ENCODE measurements at places on chromosomes 11 and 22.

- no peak for DNase-seq
Measured at GRCh38 chr11:128323381-128323780, 264.0 kb downstream of the ETS1 start.

- DNase-seq, result no peak
Measured at GRCh38 chr11:76167590-76167989, 38.7 kb downstream of the WNT11 start.

DNA sequence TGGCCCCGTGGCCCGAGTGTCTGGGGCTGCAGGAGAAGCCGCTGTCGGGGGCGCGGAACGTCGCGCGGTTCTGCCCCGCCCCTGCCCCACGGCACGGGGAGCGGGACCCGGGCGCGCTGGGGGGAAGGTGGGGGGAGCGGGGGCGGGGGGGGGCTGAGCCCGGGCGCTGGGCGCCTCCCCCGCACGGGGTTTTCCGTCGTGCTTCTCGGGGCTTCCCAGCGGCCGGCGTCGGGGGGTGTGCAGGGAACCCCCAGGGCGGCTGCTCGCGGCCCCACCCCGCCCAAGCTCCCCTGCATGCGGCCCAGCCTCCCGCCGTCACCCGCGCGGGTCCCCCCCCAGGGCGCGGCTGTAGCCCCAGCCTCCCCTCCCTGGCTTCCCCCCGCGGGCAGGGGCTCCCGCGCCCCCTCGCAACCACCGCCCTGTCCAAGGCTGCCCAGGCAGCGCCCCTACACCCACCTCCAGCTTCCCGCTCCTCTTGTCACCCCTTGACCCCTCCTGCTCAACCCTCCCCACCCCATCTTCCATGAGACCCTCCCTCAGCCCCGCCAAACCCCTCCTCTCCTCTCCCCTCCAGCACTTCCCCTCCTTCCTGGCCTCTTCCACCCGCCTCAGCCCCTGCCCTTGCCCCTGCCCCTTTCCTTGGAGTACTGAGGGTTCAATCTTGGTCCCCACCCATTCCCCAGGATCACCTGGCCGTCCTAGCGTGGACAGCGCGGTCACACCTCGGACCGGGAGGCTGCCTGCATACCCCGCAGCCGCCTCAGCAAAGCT, 1.7 kb downstream of the IL17REL start:
- DNase-seq, result no peak

DNA sequence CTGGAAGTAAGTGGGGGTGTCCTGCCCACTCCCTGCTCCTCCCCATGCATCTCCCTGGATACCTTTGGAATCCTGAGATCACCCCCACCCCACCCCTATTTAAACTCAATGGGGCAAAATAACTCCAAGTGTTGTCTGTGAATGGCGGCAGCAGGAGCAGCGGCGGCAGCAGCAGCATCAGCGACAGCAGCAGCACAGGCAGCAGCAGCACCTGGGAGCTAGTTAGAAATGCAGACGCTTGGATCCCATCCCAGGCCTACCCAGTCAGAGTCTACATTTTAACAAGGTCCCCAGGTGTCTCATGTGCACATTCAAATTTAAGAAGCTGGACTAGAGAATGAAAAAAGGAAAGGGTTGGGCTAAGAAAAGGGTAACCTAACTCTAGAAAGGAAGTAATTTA, 82.6 kb downstream of the SEZ6L start:
- no peak for DNase-seq

DNA sequence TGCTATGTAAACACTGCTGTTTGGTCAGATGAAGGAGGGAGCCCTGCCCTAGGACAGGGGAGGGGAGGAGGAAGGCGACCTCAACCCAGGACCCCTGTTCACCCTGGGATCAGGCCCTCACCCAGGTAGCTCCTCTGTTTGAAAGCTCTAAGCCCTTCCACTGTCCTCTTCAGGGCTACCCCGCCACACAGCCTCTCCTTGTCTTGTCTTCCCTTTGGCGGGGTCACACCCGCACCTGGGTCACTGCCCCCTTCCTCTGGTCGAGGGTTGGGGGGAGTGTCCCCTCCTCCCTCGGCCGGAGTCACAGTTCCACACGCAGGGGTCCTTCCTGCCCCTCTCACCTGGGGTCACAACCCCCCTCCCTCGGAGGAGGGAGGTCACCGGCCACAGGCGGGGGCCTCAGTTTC, 463 bp upstream of the PTPMT1 start:
- DNase-seq, result no peak

DNA sequence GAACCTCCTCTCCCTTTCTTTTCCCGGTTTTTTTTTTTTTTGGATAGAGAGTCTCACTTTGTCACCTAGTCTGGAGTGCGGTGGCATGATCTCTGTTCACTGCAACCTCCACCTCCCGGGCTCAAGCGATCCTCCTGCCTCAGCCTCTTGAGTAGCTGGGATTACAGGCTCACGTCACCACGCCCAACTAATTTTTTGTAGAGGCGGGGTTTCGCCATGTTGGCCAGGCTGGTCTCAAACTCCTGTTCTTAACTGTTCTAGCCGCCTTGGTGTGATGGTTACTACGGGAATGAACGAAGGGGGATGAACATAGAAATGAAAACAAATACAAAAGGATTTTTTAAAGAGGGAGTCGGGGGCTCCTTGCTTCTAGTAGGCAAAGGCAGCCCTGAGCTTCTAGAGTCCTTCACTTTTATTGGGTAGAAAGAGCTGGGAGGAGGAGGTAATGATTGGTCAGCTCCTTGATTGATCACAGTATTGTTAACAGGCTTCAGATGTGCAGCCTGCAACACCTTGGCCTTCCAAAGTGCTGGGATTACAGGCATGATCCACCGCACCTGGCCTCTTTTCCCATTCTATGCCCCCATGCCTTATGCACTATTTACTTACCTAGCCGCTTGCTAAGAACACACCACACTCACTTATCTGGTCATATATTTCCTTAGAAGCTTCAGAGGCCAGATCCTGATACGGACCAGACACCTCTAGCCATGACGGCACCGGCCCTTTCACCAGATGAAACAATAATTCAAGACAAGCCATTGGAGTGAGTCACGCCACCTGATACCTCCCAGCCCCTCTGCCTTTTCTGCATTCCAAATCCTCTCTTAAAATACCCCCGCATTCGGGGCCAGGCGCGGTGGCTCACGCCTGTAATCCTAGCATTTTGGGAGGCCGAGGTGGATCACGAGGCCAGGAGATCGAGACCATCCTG, 20.7 kb downstream of the SUSD2 start:
- no peak for DNase-seq

GRCh38 chr11:63915961-63916836, 765 bp downstream of the RCOR2 start:
- no peak for DNase-seq

- no peak for DNase-seq
Measured at GRCh38 chr22:24843048-24843447, 37.0 kb downstream of the SGSM1 start.

- DNase-seq, result no peak
Measured at GRCh38 chr11:121374286-121374985, 77.7 kb upstream of the SORL1 start.

DNA sequence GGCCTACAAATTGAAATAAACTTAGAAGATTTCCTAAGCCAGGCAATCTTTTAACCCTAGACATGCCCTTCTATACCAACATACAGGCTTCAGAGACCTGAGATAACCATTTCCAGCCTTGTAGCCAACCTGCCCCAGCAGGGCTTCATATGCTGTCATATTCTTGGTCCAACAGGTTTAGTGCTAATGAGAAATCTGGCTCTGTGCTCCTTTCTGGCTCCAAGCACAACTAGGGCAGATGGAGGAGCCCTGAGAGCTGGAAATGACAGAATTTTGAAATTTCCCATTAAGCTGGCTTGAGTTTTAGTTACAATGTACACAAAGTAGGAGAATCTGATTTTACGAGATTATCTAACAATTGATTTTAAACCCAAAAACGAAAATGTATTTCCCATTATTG, 323.0 kb upstream of the CCDC90B start:
- DNase-seq, result no peak

DNA sequence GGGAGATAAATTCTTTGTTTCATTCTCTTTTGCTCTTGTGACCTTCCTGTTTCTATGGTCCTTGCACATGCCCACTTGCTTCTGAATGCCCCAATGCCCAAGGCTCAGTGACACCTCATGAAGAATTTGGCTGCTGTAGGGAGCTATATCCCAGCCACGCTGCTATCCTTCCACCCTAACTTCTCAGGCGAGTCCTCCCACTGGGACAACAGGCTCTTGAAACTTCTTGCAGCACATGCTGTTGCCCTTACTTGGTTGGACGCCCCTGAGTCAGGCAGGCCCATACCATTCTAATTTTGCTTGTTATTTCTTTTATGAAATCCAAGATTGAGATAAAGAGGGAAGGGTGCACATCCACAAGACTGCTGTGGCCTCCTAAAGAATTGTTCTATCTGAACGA, 57.6 kb upstream of the BLID start:
- DNase-seq, result no peak

- no peak for DNase-seq
Measured at GRCh38 chr11:115996125-115996807, 492.1 kb upstream of the CADM1 start.

- DNase-seq, result no peak
Measured at GRCh38 chr11:18768472-18768901, 23.1 kb downstream of the PTPN5 start.

All from keratinocyte (primary cell).